Activated T-helper 1 cell treated with anti-CD3 and anti-CD28 coated beads, Interleukin-2, amount 50 U/mL, for 16 hours (primary cell): ENCODE measurements at places on chromosomes 1 and 21.

DNA sequence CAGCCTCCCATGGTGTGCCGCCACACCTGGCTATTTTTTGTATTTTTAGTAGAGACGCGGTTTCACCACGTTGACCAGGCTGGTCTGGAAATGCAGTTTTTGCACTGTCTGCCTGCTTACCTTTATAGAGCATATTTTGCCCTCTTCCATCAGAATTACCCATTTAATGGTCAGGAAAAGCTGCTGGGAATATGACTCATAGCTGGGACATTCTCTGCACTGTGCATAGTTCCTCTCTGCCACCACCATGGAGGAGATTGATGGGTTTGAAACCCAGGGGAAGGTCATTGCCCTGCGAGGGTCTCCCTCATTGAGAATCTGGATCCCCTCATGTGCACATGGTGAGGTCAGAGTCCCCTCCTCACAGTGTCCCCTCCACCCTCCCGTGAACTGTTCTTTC, 32.1 kb downstream of the MX1 start:
- DNase-seq = no peak

GRCh38 chr1:60727552-60727951, 354.8 kb upstream of the NFIA start:
- no peak for DNase-seq

DNA sequence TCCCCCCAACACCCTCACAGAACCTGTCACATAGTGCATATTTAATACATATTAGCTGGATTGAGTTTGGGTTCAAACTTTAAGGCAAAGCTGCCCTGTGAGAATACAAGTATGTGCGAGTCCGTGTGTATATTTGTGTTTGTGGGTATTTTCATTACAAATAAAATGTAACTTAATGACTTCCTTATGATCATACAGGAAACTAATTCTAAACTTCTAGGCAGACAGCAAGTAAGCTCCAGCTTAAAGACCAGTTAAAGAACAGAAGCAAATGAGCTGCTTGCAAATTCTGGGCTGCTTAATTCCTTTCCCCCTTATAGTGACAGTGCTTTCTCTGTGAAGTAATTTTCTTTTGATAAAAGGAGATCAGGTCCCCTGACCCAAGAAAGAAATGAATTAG, 437.6 kb downstream of the TTLL7 start:
- DNase-seq = no peak

DNA sequence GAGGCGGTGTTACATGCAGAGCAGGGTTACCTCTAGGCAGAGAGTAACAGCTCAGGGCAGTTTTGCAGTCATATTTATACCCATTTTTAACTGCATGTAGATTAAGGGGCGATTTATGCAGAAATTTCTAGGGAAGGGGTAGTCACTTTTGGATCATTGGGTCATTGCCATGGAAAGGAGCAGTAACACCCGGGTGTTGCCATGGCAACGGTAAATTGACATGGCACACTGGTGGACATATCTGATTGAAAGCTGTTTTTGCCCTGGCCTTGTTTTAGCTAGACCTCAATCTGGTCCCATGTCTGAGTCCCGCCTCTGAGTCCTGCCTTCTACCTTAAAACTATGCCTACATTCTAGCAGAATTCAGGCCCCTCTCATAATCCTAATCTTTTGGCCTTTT, 11.8 kb upstream of the USP1 start:
- DNase-seq = no peak

GRCh38 chr1:173354937-173355280, 122.2 kb upstream of the PRDX6 start:
- no peak for DNase-seq

DNA sequence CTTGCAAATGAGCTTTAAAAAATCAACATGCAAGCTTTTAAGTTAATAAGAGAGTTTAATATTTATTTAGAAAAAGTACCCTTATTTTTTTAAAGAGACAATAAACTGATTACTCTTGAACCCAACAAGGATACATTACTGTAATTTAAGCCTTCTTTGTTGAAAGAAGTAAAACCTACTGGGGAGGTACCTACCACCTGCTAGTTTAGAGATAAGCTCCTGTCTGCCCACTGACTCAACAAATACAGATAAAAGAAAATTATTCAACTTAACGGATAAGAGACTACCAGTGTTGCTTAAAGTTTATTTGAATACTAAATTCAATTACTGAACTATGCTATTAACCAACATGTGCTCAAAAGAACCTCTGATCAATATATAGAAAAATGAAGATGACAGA, 23.1 kb downstream of the USP24 start:
- no peak for DNase-seq

DNA sequence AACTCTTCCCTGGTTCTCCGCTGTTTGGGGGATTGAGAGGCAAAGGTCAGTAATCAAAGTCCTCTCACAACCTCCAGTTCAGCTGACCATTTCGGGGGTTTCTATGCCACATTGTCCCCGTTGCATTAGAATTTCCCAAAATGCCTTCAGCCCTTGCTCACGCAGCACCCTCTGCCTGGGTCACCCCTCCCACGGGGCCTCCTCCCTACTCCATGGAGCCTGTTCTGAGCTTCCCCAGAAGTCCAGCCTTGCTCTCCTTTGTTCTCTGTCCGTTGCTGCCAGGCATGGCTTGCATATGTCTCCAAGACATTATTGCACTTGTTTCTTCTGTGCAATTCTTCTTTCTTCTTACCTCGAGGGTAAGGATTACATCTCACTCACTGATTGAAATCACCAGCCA, 16.5 kb downstream of the DMRTB1 start:
- DNase-seq = no peak

- no peak for DNase-seq
Measured at GRCh38 chr21:35849144-35849543, 211.2 kb downstream of the SETD4 start.

DNA sequence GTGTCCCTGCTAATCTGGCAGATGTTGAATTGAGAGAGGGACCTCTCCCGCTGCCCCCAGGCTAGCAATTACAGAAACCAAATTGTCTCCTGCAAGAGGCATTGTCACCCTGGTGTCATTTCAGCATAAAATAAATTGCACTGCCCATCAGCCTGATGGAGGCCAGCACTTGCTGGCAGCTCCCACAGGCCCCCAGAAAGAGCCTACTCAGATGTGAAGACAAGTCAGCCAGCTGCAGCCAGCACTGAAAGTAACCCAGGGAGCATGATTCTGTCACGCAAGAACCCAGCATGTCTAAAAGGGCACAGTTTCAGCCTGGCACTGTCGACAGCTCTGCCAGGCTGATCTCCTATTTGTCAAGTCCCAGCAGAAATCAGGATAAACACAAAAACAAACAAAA, 110.3 kb upstream of the CTTNBP2NL start:
- DNase-seq = no peak

- DNase-seq = no peak
Measured at GRCh38 chr1:224271106-224271505, 58.9 kb downstream of the NVL start.

DNA sequence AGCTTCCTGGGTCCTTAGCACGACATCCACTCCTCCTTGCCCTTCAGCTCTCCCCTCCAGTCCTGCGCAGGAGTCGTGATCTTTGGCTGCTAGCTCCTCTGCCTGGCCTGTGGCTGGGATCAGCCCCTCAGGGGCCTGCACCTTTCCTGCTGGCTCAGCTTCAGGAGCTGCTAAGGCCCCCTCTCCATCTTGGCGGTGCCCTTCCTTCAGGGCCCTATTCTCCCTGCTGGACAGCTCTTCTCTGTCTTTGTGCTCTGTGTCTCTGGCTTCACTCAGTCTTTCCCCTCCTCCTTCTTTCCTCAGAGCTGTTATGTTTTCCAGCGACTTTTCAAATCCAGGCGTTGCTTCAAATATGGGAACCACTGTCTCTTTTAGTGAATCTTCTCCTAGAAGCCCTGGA, 59.5 kb upstream of the LRRC53 start:
- DNase-seq = no peak

DNA sequence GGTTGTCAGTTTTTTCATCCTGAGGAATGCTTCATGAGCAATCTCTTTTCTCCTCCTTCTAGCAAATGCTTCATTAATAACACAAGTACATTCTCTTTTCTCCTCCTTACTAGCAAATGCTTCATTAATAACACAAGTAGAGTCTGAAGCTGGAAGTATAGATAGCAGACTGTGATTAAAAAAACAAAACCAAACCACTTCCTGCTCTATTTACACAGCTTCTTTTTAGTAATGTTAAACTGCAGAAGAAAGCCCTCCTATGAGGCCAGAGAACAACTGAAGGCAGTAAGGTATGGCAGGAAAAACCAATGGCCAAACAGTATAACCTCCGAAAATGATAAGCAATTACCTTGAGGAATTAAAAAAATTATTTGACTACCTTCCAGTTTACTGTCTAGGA, 90.1 kb downstream of the ZSWIM5 start:
- no peak for DNase-seq

GRCh38 chr1:21278860-21279845, 11.1 kb downstream of the ECE1 start:
- no peak for DNase-seq

DNA sequence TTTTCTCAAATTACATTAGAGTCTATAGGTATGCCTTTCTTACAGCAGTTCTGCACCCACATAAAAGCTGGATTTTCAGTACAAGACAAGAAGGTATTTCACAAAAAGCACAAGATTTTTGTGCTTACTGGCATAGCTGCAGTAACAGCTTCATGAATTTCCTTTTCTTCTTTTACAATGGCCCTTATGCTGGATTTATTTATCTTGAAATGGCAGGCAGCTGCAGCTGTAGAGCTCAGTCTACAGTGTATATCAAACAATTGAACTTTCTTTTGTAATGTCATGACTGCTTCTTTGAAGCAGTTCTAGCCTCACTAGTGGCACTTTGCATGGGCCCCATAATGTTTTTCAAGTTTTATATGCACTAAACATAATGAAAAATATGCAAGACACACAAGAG, 510.2 kb downstream of the KCNT2 start:
- no peak for DNase-seq

- DNase-seq = no peak
Measured at GRCh38 chr1:65097076-65097475, 50.9 kb upstream of the AK4 start.

GRCh38 chr1:82165304-82165703, 364.6 kb downstream of the ADGRL2 start:
- DNase-seq = no peak

- no peak for DNase-seq
Measured at GRCh38 chr21:35503671-35504070, 454.6 kb upstream of the RUNX1 start.

DNA sequence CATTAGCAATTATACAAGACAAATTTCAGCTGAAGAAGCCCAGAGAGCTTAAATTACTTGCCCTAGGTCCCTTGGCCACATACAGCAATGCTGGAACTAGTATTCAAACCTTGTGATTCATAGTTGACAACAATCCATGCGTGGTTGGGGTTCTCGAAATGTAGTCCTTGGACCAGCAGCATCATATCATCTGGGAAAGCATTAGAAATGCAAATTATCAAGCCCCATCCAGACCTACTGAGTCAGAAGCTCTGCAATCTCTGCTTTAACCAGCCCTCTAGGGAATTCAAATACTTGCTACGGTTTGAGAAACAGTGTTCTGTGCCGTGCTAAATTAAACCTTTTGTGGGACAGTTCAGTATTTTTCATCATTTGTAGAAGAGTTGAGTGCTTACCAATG, 65.1 kb downstream of the CLIC6 start:
- DNase-seq = no peak

- DNase-seq = no peak
Measured at GRCh38 chr21:46459356-46460112, 843 bp downstream of the DIP2A start.

GRCh38 chr1:184186167-184186566, 134.6 kb downstream of the TSEN15 start:
- DNase-seq = no peak

- DNase-seq = no peak
Measured at GRCh38 chr1:9942399-9942938, 722 bp downstream of the LZIC start.

GRCh38 chr1:186750257-186750656, 70.0 kb upstream of the PTGS2 start:
- DNase-seq = no peak
